ENCODE measurements at places on chromosomes 5 and 9. TPM values are rescaled to one million over a fixed set of nuclear protein-coding genes. Genes with fewer than 3 reads are reported as not detected.
A peak's percentile ranks its signal among the peaks of the same experiment; 100 is the strongest.

DNA sequence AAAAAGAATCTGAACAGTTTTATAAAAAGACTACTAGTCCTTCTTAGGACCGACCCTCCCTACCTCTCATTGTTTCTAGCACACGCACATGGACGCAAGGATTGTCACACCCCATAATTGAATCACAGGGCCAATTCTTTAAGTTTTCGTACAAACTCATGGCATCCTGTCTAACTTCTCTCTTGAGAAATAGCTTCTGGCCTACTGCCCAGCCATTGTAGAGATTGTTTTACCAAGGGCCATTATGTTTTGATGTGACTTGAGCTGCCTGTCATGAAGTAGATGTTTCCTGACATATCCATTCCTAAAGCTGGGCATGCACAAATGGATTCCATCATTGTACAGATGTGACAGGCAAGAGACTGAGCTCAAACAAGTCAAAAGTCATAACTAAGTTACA is 1672.1 kb upstream of the C9orf72 start:
- DNase-seq, result no peak

DNA sequence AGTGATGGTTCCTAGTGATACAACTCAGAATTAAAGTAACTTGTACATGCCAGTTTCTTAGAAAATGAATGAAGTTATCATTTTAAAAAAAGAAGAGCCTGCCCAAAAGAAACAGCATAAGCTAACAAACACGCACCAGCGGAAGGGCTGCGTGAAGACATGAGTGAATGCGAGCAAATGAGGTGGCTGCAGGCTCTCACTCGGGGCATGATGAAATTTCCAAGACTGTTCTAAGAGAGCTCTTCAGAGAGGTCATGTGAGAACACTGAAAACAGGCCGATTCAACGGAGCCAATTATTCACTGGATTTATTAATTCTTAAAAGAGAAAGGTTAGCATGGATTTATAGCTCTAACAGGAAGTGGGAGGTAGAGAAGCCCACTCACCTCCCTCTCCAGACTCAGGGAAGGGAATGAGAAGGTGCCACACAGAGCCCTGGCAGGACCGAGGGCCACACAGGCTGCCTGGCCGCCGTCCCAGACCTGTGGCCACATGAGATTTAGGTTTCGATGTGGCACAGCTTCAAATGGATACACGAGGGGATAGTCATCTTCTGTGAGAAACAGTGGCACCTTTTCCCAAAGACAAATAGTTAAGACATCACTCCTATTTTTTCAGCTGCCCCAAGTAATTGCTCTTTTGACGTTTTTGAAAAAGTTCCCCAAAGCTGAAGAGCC is 55.5 kb downstream of the HABP4 start:
- DNase-seq, result no peak

The CDX1 gene
- not detected for total RNA-seq

- no peak for DNase-seq
Observed at GRCh38 chr9:109517901-109518377, 19.8 kb upstream of the PTPN3 start.

- peak; percentile 65 for DNase-seq
Observed at GRCh38 chr5:171275841-171276544, 33.1 kb upstream of the TLX3 start.

The CCL28 gene
- total RNA-seq, result not detected

DNA sequence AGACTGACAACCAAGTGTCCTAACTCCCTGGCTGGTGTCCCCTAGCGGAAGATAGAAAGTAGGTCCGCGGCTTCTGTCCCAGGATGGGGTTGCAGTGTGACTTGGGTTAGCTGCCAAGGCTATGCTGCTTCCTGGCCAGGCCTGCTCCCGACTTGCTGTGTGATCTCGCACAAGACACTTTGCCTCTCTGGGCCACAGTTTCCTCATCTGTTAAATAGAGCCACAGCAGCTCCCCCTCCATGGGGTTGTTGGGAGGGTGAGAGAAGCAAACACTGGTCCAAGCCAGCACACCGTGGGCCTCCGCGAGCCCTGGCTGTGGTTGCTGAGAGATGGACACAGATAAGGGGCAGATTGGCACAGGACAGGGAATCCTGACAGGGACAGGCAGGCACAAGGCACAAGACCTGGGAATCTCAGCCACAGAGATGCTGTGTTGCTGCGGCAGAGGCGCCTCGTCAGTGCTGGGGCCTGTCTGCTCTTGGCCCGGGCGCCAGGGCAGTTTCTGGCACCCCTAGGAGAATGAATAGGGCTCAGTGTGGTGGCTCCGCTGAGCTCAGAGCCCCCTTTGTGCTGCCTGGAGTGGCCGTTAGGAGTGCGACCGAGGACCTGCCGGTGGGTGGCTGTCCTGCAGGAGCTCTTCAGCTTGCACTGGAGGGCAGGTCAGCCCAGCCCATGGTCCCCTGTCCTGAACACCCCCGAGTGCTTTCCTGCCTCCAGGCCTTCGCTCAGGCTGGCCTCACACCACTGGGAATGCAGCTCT is 1.8 kb upstream of the SH2D3C start:
- DNase-seq, result no peak

The KCNV2 gene
- total RNA-seq, result not detected

DNA sequence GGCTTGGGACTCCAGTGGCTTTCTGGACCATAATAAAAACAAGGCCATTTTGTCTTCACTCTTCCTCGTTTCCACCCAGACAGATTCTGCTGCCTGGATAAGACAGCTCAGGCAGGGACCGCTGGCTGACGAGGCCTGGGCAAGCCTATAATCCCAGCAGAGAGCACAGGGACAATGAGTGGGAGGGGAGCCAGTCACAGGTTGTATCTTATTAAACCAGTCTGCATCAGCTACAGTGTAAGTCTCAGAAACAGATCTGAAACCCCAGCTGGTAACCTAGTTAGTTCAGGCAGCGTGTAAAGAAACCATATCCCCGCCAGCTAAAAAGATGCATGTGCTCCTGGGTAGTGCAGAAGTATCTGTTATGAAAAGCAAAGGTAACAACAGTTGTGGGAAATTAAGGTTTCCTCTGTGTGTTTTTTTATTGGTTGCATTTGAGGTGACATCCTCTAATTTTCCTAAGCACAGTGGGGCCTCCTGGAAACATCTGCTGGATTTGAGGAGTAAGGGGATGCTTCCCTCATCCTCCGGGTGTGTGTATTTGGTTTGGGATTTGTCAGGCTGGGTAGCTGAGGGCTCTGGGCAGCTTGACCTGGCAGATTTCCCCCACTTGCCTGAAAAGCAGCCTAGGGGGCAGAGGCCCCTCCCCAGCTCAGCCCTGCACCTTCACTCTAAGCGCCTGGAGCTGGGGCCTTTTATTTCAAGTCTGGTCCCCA is 15.2 kb upstream of the TAL2 start:
- DNase-seq, result no peak

DNA sequence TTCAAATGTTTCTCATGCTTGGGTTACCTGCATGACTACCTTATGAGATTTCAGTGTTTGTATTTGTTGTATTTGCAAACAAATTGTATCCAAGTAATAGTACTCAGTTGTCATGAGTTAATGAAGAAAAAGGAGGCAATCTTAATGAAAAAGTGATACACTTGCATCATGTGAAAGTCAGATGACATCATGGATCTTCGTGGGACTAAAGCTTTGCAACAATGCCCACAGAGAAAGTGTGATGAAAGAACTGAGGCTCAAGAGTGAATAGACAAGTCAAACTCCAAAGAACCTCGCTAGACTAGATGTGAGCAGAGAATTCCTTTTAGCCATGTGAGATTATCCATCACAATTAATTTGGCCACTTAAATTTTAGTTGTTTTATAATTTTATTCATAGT is 75.4 kb upstream of the ADRB2 start:
- DNase-seq, result no peak

DNA sequence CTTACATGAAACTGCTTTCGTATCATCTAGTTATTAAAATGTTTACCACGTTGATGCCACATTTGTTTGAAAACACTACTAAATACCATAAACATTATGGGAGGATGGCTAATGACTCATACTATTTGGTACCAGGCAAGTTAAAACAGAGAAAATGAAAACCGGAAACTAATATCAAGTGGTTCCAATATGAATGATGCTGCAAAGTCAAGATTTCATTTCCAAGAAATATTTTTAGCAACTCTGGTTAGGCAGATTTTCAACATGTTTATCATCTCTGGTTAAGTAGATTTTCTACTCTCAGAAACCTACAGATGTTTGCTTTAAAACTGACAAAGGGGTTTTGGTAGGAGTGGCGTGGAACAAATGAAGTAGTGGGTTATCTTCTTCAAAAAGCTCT is 4.9 kb upstream of the F2R start:
- DNase-seq, result no peak

The CYSRT1 gene
- 1.7 TPM for total RNA-seq

GRCh38 chr5:547086-547924 is 23.1 kb upstream of the SLC9A3 start:
- DNase-seq, result no peak

GRCh38 chr5:78547183-78547582 is 101.4 kb downstream of the LHFPL2 start:
- DNase-seq, result no peak

All from SJCRH30 (cell line).